Fibroblast of the aortic adventitia (primary cell): ENCODE measurements at places on chromosomes 7 and 10. TPM values are rescaled to one million over a fixed set of nuclear protein-coding genes. Genes with fewer than 3 reads are reported as not detected.

The XRCC2 gene
- total RNA-seq = 1.1 and 8.1 TPM in 2 replicates

The FGFBP3 gene
- 1.2 and 1.8 TPM in 2 replicates for total RNA-seq

The IFIT1B gene
- not detected in 2 replicates for total RNA-seq

The NUTM2B gene
- 0.09 TPM in 1 of 2 replicates, not detected in the other for total RNA-seq

The MMRN2 gene
- 5.1 and 5.4 TPM in 2 replicates for total RNA-seq

The NAT16 gene
- total RNA-seq = not detected in 2 replicates

The EPHA1 gene
- total RNA-seq = not detected in 2 replicates

The UCN3 gene
- total RNA-seq = not detected in 2 replicates

The SYT15B gene
- 0.16 TPM in 1 of 2 replicates, not detected in the other for total RNA-seq

The ARHGEF35 gene
- 1.1 and 2.7 TPM in 2 replicates for total RNA-seq

The PLAC9 gene
- 32.1 and 78.7 TPM in 2 replicates for total RNA-seq

The NEURL1 gene
- 0.27 TPM in 1 of 2 replicates, not detected in the other for total RNA-seq

The SPDYE11 gene
- 0.08 TPM in 1 of 2 replicates, not detected in the other for total RNA-seq

The FGF8 gene
- total RNA-seq = not detected in 2 replicates

The STAMBPL1 gene
- 35.3 and 50.0 TPM in 2 replicates for total RNA-seq

The CYP17A1 gene
- total RNA-seq = not detected in 2 replicates

The GIMAP6 gene
- 0.18 and 0.74 TPM in 2 replicates for total RNA-seq

The C10orf90 gene
- total RNA-seq = 1.1 TPM in 1 of 2 replicates, not detected in the other

The MRPS33 gene
- total RNA-seq = 32.4 and 118 TPM in 2 replicates

The EXOC6 gene
- 1.1 and 16.5 TPM in 2 replicates for total RNA-seq

The HTRA1 gene
- 55.5 and 156 TPM in 2 replicates for total RNA-seq

The CFAP43 gene
- total RNA-seq = 0.36 and 0.41 TPM in 2 replicates
